ENCODE measurements at places on chromosomes 16 and 17. TPM values are rescaled to one million over a fixed set of nuclear protein-coding genes. Genes with fewer than 3 reads are reported as not detected.
A peak's percentile ranks its signal among the peaks of the same experiment; 100 is the strongest.

DNA sequence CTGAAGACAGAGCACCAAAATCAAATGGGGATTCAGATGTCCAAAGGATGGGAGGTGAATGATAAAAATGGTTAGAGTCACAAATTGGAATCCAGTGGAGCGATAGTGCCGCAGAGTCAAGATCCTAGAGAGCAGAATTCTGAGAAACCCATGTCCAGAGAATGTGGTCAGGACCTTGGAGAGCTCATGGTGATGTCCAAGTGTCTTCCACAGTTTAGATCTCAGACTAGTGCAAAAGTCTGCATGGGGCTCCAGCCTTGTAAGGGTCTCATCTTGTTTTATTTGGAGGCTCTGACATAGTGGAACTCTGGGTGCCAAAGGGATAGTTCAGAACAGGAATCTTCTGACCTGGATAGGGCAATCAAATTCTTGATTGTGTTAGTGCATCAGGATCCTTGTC is 245.9 kb upstream of the HSBP1 start:
- peak; percentile 57 for DNase-seq

DNA sequence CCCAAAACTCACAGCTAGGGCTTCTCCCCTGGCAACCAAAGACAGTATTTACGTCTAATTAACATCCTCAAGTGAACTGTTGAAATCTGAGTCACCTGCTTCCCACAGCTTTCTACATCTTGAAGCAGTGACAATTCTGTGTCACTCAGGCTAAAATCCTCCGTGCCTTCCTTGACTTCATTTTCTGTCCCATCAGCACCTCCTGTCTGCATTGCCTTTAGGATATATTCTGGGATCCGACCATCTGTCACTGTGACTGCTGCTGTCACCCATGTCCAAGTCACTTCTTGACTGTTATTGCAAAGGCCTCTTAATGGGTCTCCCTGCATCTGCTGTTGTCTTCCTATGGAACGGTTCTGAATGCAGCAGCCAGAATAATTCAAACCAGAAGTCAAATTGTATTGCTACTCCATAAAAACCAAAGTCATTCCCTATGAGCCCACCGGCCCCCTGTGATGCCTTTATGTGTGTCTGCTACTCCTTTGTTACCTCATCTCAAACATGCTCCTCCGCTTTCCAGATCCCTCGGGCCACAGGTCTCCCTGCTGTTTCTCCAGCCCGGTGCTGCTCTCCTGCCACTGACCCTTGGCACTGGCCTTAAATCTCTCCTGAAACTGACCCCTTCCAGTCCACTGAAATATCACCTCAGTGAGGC is 56.9 kb downstream of the WWP2 start:
- no peak for DNase-seq

GRCh38 chr17:29039764-29040598 is 3.0 kb upstream of the PIPOX start:
- no peak for DNase-seq

DNA sequence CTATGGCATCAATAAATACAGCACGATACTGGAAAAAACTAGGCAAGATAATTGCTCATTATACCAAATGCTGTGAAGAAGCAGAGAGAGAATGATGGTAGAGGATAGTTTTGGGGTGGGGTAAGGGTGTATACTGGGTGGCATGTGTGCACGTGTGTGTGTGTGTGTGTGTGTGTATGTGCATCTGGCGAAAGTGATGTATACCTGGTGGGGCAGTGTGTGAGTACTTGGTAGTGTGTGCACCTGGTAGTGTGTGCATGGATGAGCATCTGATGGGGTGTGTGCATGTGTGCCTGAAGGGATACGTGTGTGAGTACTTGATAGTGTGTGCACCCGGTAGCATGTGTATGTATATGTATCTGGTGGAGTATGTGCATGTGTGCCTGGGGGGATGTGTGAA is 347.3 kb downstream of the CPPED1 start:
- DNase-seq: no peak

DNA sequence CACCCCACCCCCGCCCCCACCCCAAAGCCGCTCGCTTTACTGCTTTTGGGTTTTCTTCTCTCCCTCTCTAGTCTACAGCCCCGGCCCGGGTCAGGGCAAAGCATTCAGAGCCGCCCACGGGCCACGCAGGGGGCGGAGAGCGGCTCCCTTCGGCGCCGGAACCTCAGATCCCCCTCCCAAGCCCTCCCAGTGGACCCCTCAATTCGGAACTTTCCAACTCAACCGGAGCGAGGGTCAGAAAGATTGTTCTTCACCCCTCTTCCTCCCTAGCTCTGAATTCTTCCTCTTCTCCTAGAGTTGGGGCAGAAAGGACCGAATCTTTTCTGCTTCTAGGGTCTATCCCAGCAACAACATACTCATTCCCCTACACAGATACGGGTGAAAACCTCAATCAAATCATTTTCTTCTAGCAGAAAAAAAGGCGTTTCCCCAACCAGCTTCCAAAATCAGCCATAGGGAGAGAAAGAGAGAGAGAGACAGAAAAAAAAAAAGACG is 1.0 kb downstream of the HOXB2 start:
- no peak for DNase-seq

- no peak for DNase-seq
Measured at GRCh38 chr16:69176033-69176800, 10.7 kb upstream of the SNTB2 start.

DNA sequence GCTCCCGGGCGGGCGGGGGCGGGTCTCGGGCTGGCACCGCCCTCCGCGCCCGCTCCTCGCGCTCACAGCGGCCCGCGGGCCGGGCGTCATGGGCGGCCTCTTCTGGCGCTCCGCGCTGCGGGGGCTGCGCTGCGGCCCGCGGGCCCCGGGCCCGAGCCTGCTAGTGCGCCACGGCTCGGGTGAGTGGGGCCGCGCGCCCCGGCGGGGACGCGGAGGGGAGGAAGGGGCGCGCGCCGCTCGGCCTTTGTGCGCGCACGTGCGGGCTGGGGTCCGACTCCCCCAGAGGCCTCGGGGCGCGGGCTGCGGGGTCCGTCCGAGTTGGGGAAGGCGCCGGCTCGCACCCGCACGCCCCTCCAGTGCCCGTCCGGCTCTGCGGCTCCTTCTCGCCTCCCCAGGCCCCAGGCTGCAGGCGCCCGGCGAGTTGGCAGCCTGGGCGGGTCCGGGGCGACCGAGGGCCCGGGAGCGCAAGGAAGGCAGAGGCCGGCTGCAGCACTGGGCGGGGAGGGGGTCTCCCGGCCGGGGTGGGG is at the start of gene NME4:
NME4 (plus strand) TSS at position 65 of the 527 bp plus-strand sequence; CDS start at position 89, 24 bp downstream.
- no peak for DNase-seq

DNA sequence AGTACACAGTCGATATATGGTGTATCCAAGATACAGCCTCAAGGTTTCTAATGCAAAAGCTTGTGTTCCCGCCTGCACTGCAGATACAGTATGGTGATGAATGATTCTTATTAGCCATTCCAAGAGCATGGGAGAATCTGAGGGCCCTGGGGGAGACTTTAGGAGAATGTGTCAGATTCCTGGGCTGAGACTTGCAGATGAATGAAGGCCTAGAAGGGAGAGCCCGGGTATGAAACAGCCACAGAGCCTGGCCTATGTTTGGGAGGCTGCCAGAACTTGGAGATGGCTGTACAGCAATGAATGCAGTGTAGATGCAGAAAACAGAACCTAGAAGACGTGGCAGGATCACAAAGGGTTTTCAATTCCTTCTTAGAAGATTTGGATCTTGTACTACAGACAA is 510.7 kb downstream of the HAPSTR1 start:
- DNase-seq: no peak

- no peak for DNase-seq
Measured at GRCh38 chr17:291587-291986, 61.0 kb downstream of the RPH3AL start.

DNA sequence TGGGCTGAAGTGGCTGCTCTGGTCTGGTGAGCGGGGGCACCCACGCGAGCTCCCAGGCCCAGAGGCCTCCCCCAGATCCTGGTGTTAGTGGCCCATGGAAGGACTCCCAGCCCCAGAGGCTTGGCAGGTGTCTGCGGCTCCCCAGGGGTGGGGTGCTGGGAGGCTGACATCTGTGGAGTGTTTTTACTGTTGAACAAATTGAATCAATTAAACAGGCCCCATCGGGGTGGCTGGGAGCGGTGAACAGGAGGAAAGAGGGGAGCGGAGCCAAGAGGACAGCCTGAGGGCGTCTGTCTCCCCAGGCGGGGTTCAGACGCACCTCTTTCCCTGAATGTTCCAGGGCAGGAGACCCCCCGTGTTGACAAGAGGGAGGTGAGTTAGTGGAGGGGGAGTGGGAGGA is 29.9 kb downstream of the ACTG1 start:
- DNase-seq: no peak

DNA sequence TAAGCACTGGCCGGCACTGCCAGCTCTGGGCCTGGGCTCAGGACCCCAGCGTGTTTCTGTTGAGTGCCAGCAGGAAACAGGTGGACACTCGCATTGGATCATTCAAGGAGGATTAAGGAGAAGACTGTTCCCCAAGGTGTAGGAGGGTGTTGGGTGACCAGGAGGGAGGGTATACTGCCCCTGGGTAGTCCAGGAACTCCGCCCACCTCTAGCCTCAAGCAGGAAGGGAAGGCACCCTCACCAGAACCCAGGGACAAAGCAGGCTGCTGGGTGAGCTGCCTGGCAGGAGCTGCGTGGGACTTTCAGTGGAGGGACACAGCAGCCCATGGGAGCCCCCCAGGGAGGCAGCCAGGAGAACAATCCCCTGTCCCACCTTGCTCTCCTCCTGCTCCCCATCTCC is 7.7 kb upstream of the RAB37 start:
- DNase-seq: no peak

DNA sequence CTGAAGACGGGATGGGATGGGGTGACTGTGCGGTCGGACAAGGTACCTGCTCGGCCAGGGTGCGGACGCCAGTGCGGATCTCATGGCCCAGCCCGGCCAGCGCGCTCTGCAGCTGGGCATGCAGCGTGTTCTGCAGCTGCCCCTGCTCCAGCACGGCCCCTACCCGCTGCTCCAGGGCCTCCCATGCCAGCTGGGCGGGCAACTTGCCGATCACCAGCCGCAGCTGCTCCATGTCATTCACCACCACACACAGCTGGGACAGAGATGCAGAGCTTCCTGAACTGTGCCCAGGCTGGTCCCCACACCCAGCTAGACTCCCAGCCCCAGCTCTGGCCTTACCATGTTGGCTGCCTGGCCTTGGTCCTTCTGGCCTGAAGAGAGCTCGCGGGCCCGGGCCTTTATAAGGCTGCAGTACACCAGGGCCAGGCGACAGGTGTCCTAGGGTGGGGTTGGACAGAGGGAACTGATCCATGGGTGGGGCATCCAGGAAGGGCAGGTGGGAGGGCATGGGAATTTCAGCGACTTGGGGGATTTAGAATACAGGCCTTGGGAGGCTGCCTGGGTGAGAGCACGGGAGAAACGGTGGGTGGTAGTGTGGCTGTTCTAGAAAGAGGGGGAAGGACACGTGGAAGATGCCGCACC is 9.8 kb downstream of the UNC13D start:
- DNase-seq: no peak

GRCh38 chr16:29821643-29822115 is 1.4 kb downstream of the MVP start:
- no peak for DNase-seq

GRCh38 chr17:41966463-41967140 is at the start of gene CNP:
Gene CNP, plus strand, starts transcription at chr17:41966795. Its CDS starts 90 bp downstream, at chr17:41966885.
- peak; percentile 90 for DNase-seq

DNA sequence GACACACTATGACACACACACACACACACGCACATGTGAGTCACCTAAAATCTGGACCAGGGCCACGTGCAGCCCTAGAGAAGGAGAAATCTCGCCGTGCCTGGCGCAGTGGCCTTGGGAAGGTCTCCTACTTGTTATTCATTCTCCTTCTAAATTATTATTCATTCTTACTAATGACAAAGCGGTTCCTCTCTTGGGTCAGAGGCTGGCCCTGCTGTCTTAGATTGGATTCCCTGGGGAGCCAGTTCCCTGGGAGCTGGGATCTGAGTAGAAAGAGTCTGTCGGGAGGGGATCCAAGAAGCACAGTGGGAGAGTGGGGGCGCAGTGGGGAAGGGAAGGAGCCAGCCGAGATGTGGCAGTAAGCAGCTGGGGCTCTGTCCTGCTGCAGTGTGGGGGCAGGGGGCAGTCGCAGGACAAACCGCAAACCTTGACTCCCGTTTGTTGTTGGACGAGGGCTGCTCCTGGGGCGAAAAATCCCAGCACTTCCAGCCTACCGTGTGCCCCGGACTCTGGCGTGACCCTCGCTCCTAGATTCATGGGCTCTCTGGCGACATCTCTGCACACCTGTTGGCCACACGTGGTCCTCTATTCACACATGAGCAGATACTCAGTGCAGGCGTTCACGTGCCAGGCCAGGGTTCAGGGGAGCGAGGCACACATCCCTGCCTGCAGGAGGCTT is 18.7 kb upstream of the JPH3 start:
- no peak for DNase-seq

DNA sequence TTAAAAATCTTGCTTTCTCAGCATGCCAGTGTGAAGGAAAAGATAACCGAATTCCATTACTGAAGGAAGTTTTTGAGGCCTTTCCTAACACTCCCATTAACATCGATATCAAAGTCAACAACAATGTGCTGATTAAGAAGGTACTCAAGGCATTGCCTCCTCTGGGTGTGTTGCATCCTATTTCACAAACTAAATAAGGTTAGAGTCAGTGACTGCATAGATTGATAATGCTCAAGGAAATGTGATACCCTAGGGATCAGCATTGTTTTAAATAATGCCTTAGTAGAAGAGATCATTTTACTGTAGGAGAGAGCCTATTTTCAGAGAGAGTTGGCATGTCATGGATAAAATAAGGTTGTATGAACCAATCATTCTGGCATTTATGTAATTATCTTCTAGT is 36.8 kb downstream of the GDPD1 start:
- no peak for DNase-seq

- peak; percentile 68 for DNase-seq
Measured at GRCh38 chr17:57440522-57441269, 184.4 kb downstream of the MSI2 start.

DNA sequence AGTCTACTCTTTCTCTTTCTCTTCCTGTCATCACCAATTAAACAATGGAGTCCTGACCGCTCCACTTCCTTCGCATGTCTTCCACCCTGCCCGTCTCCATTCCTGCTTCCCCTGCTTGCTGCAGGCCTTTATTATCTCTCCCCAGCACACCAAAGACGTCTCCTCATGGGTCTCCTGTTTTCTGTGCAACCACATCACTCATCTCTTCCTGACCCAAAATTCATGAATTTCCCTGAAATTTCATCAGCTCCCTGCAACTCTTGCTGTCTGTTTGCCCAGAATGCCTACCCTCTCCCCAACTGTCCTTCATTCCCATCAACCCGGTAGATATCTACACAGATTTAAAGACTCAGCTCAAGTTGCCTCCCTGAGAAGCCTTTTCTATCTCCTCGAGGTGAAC is 76.7 kb upstream of the ALOX12 start:
- no peak for DNase-seq

GTF3C1 gene
- polyA plus RNA-seq: 90.1 TPM

SLFN12 gene
- 21.1 TPM for polyA plus RNA-seq

GAS2L2 gene
- polyA plus RNA-seq: 0.08 TPM

ZNF469 gene
- 1.2 TPM for polyA plus RNA-seq

FBXL19 gene
- 16.9 TPM for polyA plus RNA-seq

SHCBP1 gene
- 14.8 TPM for polyA plus RNA-seq

FAM20A gene
- polyA plus RNA-seq: 11.9 TPM

SPDYE4 gene
- polyA plus RNA-seq: 0.73 TPM

CLEC19A gene
- polyA plus RNA-seq: 0.05 TPM

SPECC1 gene
- polyA plus RNA-seq: 18.4 TPM

Data from left kidney (tissue), 8 donors.